ENCODE measurements at places on chromosomes 16 and 17.

DNA sequence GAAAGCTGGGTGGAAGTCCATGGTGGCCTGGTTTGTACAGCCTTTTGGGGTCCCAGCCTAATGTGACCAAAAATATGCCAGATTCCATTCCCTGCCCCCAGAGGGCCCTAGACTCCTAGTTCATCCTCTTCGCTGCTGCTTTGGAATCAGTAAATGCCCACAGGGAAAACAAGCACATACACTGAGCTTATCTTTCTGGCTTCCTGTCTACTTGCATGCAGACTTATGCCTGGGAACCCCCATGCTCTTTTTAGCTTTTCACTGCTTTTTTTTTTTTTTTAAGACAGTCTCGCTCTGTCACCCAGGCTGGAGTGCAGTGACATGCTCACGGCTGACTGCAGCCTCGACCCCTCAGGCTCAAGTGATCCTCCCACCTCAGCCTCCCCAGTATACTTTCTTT, 6.2 kb upstream of the CD300LG start:
- no peak for DNase-seq

- DNase-seq, result no peak
Observed at GRCh38 chr17:32116937-32117336, 25.4 kb upstream of the RHOT1 start.

DNA sequence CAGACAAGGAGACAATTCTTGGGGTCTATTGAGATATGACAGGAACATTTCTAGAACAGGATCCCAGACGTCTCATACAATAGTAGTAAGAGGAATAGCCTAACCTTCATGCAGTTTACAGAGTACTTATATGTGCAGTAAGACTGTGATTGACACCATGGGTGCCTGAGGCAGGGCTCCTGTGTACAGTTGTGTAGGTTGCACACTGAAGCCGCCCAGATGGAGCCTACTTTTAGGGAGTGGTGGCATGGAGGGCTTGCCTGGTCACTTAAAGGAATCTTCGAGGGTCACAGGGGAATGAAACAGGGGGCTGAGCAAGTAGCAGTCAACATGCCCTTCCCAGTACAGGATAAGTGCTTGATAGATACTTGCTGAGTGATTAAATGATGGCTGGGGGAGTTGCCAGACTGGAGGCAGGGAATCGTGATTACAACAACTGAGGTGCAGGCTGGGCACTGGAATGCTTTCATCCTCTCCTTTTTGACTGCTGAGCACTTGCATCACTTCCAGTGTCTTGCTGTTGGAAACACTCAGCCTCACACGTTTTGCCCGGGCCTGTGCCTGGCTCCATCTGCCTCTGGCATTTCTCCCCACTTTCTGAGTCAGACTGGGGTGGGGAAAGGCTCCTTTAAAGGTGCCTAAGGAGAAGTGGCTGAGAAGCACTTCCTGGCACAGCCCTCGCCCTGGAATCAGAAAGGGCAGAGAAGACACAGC, 71.0 kb downstream of the COPRS start:
- DNase-seq, result no peak

DNA sequence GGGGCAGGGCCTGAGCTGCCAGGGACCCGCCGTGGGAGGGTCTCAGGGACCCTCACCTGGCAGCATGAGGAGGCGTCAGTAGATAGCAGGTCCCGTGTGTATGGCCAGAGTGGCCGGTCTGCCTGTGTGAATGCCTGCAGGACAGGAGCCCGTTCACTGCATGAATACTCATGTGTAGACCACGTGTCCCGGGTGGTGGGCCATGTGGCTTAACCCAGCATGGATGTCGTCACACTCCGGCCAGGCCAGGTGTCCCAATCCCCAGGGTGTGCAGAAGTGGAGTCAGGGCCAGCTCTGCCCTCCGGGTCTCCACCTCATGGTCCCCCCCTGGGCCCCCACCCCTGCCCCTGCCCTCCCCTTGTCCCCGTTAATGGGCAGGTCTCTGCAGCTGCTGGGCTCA, 53.7 kb downstream of the BAHCC1 start:
- DNase-seq, result no peak

DNA sequence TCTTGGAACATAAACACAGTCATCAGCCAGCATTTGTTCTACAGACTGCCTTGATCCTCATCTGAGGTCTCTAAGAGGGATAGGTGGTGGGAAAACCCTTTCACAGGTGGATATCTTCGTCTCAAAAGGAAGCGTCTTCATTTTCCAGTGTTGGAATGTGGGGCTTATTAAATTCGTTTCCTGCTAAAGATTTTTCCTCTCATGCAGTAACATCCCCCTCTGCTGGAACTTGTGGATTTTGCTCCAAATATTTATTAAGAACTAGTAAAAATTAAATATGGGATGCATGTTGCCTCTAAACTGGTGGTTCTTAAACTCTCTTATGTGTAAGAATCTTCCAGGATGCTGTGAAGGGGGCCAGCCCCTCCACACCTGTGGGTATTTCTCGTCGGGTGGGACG, 20.1 kb upstream of the MLYCD start:
- no peak for DNase-seq

GRCh38 chr16:75279305-75279704, 27.9 kb upstream of the BCAR1 start:
- no peak for DNase-seq

DNA sequence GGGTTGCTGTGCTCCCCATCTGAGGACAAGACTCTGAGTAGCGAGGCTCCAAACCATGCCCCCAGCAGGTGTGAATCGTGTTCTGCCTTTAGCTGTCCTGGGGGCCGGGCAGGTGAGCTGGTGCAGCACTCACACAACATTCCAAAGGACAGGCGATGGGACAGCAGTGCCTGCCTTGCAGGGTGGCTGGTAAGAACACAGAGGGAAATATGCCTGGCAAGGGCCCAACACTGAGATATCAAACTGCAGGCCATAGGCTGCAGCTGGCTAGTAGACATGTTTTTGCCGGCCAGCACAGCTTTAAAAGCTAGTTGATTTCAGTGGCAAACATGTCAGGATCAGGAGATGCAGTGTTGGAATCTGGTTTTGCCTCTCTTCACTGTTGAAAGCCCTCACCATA, 23.6 kb downstream of the CLEC16A start:
- no peak for DNase-seq

- no peak for DNase-seq
Observed at GRCh38 chr16:66295213-66295612, 71.3 kb upstream of the CDH5 start.

DNA sequence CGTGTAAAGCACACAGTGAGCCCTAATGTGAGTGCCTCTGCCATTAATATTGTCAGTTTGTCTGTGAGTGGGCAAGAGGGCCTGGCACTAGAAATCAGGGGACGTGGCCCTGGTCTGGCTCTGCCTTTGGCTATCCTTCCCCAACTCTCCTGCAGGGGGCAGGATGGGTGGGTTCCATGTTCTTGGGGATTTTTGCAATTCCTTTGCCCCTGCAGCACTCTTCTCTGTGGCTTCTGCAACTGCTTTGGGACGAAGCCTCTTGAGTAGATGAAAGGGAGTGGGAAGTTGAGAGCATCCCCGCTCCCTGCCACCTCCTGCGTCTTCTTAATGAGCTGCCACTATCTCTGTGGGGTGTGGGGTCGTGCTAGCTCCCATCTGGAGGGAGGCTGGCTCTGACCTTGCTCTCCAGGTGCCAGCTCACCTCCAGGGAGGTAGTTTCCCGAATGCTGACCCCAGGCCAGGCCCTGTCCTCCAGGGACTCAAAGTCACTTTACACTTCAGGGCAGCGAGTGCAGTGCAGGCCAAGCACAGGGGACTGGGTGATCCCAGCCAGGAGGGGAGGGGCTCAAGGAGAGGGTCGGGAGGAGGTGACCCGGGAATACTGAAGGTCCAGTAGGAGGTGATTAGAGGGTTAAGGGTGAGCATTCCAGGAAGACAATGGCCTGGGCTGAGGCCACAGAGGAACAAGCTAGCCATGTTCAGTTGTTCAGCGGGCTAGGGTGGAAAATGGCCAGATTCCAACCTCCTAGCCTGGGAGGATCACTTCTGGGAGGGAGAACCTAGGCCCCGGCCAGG, 121.0 kb upstream of the NLRP1 start:
- DNase-seq, result no peak

GRCh38 chr16:28498666-28499381, 4.4 kb downstream of the APOBR start:
- DNase-seq, result no peak

DNA sequence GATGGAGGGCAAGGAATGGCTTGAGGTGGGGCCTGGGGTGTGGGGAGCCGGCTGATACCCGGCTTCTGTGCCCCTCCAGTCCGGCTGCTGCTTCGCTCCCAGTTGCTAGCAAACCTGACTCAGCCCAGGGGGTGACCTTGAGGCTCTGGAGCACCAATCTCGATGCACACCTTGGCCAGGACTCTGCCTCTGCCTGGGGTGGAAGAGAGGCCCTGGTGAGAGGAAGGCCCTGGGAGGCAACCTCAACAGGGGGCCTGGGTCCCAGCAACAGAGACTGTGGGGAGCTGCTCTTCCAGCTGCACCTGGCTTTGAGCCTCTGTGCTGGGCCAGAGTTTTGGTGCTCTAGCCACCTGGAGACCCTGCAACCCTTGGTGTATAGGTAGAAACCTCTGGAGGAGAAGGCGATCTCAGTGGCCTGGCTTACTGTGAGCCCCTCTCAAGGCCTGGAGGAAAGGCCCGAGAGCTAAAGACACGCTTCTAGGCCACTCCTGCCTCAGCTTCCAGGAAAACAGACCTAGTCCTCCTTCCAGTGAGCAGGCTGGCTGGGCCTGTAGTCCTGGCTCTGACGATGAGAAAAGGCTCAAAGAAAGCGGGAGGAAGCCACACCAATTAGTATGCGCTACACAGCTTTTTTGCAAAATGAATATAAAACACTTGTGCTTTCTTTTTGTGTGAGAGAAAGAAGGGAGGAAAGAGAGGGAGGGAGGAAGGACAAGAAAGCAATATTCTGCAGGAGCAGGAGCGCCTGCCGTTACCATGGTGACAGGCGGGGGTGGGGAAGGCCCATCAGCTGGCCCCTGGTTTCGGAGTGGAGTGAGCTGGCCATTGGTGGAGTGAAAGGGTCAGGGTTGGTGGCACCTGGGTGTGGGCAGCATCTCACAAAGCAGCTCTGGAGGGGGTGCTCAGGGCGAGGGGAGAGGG, 51.0 kb downstream of the VAC14 start:
- no peak for DNase-seq

DNA sequence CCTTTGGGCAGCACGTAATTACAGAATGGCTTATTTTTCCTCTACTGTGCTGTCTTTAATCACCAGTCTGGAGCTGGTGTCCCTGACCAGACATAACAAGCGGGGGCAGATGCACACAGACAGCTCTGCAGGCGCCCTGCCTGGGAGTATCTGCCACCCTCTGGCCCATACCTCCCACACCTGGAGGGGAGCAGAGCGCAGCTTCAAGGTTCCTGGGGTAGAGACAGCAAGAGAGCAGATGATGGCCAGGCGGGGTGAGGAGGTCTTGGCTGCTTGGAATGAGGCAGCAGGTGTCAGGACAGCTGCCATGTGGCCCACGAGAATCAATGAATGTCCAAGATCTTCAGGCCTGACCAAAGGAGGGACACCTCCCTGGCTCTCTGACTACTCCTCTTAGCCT, 23.8 kb downstream of the TMEM94 start:
- DNase-seq, result no peak

- no peak for DNase-seq
Observed at GRCh38 chr17:62057696-62058095, 7.4 kb downstream of the MED13 start.

All from activated CD4-positive, alpha-beta T cell treated with anti-CD3 and anti-CD28 coated beads, Interleukin-2, amount 10 ng/mL, durations not matched to agents 7 days and 5 days (primary cell).